ENCODE measurements at places on chromosomes 11 and 22.

DNA sequence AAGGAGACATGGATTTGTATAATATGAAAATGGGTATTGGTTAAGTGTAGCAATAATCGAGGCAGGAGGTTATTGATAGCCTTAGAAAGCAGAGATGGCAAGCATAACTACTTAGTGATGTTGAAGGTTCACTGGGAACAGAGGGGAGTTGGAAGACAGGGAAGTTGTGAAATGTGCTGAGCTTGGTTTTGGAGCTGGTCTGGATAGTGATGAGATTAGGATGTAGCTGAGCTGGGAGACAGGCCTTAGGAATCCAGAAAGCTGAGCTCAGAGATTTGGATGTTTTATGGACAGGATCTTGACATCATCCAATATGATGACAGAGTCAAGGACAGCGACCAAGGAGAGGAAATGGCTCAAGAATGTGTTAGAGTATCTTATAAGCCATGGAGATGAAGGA lies 113.1 kb downstream of the ARHGAP42 start:
- DNase-seq, result no peak

DNA sequence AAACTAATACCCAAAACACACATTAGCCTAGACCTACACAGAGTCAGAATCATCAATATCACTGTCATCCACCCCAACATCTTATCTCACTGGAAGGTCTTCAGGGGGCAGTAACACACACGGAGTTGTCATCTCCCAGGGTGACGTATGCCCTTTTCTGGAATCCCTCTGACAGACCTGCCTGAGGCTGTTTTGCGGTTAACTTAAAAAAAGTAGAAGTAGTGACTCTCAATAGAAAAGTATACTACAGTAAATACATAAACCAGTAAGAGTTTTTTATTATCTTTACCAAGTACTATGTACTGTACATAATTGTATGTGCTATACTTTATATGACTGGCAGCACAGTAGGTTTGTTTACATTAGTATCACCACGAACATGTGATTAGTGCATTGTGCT lies 80.5 kb downstream of the PGR start:
- DNase-seq, result no peak

DNA sequence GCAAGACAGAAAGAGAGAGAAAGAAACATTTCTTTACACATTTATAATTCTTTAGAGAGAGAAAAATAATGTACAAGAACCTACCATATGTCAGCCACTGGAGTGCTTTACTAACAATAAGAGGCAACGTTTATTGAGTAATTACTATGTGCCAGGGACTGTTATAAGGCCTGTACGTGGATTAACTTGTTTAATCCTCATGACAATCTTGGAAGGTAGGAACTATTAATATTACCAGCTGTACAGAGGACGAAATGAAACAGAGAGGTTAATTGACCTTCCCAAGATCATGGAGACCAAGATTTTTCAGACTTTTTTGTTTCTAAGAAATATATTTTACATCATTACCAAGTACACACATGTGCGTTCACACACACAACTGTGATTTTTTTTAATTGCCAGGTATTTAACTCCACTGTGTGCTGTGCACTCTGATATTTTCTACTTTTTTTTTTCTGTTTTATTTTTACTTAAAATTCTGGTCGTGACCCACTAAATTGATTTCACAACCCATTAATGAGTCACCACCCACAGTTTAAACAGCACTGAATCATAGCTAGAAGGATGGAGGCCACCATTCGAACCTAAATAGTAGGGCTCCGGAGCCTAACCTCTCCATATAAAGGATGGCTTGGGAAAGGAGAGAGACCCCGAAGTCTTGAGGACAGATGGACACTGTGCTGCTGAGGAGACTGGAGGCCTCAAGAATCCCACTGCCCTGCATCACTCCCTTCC lies 21.4 kb downstream of the CREB3L1 start:
- DNase-seq, result peak; percentile 42

DNA sequence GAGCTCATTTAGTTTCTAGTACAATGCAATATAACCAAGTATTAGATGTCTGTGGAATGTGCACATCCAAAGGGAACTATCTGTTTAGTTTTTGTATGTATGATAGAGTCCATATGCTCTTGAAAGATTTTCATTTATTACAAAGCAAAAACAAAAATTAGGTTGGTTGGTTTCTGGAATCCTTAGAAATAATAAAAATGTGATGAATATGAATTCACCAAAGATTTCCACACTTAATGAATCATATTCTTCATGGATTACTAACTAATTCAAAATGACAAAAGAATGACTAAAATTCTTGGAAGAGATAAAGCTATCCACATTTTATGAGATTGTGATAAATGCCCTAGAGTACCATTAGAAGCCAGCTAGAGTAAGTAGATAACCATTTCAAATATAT lies 261.1 kb downstream of the SBF2 start:
- DNase-seq, result no peak

DNA sequence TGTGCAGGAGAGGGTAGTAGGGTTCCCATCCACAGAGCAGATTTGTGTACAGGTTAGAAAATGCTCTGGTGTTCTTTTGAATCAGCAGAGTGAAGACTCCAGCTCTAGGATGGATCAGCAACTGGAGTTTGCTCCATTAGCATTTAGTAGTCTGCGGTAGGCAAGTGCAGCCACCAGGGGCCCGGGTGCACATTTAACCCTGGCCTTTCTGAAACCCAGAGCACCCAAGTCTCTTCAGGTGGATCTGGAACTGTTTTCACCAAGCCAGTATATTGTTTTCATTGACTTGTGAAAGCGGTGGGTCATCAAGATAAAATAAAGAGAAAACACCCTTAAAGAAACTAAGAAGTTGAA lies 100.8 kb upstream of the CLPB start:
- no peak for DNase-seq

DNA sequence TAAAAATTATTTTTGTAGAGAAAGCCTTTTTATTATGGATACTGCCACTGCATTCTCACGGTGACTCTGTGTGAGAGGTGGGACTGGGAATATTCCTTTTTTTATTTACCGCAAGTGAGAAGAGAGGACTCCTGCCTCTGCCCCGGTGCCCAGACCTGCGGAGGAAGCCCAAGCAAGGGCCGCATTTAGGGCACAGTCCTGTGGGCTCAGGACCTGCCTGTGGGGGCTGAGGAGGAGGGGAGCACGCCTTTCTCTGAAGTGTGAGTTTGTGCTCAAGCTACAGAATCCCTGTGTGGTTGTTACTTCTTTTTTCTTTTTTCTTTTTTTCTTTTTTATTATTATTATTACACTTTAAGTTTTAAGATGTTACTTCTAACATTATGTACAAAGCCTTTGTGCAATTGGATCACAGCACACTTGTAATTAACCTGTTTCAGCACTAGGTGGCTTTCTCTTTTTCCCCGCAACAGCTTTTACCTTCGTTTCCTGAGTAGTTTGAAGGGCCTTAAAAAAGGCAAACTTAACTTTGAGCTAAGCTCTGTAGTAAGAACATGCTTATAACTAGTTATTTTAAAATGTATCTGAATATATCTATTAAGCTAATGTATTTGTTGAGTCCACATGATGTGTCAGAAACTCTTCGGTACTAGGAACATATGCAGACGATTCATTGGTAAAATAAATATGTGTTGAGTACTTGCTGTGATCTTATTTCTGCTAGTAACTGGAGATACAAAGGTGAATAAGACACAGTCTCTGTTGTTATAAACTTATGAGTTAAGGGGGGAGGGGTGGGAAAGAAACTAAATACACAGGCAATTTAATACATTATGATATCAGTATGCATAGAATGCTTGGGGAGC lies 18.3 kb downstream of the AMOTL1 start:
- DNase-seq, result peak; percentile 45

- DNase-seq, result no peak
These were observed 35.0 kb downstream of the POU2AF1 start for GRCh38 chr11:111344032-111344431.

DNA sequence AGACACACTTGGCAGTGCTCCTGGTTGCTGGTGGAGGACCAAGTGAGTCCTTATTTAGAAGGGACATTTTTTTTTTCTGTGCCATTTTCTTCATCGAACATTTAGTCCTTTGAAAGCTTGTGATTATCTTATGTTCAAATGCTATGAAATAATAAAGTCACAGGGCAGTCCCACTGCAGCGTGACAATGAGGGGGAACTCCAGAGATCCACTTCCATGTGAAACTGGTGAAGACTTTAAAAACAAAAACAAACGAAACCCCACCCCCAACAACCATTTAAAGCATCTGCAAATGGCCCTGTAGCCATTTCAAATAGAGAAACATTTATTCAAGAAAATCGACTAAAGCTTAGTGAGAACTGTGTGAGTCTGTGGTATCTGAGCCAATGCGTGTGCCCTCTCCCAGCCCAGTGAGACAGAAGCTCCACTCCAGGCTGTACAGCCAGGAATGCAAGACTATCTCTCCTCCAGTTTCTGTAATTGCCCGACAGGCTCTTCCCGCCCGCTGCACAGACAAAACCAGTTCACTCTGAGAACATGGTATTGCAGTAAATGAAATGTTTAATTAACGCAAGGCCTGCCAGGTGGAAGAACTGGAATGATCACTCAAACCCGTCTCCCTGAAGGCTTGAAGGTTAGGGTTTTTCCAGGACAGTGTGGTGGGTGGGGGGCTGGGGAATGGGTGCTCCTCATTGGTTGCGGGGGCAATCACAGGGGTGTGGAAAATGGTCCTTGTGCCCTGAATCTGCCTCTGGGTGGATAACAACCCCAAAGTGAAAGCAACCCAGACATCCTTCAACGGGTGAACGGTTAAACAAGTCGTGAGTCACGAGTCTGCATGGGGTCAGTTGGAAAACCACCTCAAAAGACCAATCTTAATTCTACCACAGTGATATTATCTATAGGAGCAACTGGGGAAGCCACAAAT lies 8.4 kb downstream of the KRTAP5-6 start:
- peak; percentile 71 for DNase-seq

All from ACHN (cell line).